ENCODE measurements at places on chromosomes 3 and 15.
A peak's percentile ranks its signal among the peaks of the same experiment; 100 is the strongest.

DNA sequence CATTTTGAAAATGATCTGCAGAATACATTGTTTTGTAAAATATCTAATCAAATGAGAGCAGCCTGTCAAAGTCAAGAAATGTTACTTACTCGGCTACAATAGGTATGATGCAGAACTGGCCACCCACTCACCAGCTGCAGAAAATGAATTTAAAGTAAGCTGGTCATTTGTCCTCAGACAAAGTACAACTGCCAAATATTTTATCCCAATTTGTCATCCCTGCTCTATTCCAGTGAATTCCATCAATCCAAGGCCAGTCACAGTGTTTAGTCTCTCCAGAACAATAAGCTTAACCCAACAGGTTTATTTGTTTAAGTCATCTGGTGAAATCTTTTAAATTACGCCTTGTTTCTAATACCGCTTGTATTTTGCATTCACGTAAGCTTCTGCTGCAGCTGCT, 46.6 kb upstream of the TCF12 start:
- DNase-seq: no peak

- no peak for DNase-seq
These were observed 64.6 kb upstream of the PRR23C start for GRCh38 chr3:139109271-139109670.

GRCh38 chr3:11779626-11780025, 67.1 kb downstream of the TAMM41 start:
- DNase-seq: no peak

DNA sequence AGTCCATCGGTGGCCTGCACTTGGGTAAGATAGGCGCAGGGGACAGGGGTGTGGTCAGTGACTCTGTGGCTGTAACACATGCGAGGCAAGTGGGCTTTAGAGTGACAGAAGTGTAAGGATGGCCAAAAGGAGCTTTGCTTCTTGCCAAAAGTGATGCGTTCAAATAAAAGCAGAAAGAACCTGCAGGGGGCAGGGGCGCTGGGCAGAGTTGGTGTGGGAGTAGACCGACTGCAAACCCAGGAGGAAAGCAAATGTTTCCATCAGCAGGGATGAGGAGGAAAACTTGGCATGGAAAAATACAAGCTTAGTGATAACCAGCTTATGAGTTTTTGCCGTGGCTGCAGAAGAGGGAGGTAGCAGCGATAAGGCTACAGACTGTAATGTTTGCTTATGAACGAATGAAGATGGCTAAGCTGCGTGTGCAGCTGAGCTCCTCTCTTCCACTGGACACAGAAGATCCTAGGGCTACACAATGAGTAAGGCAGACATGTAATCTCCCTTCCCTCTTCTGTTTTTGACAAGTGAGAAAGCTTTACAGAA, 149.4 kb downstream of the WNT5A start:
- DNase-seq: no peak

DNA sequence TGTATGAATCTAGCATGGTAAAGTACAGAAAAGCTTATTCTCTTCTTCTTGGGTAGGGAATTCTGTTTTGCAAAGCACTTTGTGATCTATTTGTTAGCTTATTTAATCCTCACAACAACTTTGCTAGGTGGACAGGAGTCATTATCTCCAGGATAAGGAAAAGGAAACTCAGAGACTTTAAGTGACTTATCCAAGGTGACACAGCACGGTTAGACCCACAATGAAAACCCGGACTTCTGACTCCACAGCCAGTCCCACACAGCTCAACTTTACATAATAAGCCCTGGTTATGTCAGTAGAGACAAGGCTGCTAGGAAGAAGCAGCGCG, 384 bp upstream of the NDUFB4 start:
- DNase-seq: no peak

DNA sequence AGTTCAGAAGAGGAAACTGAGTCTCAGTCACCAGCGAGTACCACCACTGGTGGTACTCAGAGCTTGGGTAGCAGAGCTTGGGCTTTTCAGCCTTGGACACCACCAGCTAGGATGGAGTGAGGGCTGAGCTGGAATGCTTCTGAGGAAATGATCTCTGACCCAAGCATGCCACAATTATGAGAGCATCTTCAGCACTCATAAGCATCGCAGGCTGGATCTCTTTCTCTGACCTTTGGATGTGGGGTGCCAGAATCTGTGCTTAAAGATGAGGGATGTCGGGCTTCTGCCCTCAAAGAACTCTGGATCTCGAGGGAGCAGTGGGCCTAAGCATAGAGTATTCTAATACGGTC, 36.4 kb downstream of the ZNF710 start:
- no peak for DNase-seq

GRCh38 chr15:73628976-73629797, 4.0 kb downstream of the NPTN start:
- no peak for DNase-seq

GRCh38 chr15:28060005-28060404, 39.1 kb downstream of the OCA2 start:
- DNase-seq: no peak

- DNase-seq: no peak
These were observed 23.6 kb upstream of the FMN1 start for GRCh38 chr15:33218071-33218491.

- no peak for DNase-seq
These were observed 23.2 kb downstream of the CAPN7 start for GRCh38 chr3:15229262-15229661.

- no peak for DNase-seq
These were observed 69.9 kb downstream of the NR2E3 start for GRCh38 chr15:71880276-71880675.

- DNase-seq: no peak
These were observed 34.0 kb downstream of the PRKCD start for GRCh38 chr3:53195066-53195450.

GRCh38 chr3:189584645-189585044, 46.5 kb upstream of the TP63 start:
- DNase-seq: no peak

GRCh38 chr3:42666577-42666998, 13.1 kb downstream of the ZBTB47 start:
- no peak for DNase-seq

- DNase-seq: peak; percentile 24
These were observed 122.3 kb downstream of the ATP1B3 start for GRCh38 chr3:141998669-141999290.

GRCh38 chr3:88452228-88452627, 302.5 kb downstream of the C3orf38 start:
- no peak for DNase-seq

GRCh38 chr3:154954757-154955156, 125.4 kb upstream of the MME start:
- DNase-seq: peak; percentile 58

- no peak for DNase-seq
These were observed 216.3 kb downstream of the IGSF11 start for GRCh38 chr3:118818386-118818785.

DNA sequence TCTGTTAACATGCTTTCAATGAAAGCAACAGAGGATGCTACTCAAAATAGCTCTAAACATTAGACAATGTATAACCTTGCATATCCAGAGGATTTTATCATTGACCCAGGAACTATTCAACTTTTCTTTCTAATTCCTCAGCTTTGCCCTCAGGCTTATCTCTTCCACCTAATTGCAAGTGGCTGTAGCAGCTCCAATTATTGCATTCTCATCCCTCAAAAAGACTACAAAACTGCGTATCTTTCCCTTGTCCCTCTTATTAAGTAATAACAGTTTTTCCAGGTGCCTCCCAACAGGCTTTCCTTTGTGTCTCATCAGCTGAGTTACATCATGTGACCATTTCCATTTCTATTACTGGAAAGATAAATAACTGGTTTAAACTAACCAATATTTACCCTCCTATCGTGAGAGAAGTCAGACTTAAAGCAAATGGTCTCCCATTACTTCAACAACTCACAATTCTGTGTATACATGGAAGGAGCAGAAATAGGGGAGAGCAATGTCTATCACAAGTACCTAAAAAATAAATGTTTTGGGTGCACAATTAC, 78.0 kb upstream of the MBNL1 start:
- DNase-seq: no peak

- DNase-seq: no peak
These were observed 195.8 kb downstream of the MTHFS start for GRCh38 chr15:79700951-79701480.

DNA sequence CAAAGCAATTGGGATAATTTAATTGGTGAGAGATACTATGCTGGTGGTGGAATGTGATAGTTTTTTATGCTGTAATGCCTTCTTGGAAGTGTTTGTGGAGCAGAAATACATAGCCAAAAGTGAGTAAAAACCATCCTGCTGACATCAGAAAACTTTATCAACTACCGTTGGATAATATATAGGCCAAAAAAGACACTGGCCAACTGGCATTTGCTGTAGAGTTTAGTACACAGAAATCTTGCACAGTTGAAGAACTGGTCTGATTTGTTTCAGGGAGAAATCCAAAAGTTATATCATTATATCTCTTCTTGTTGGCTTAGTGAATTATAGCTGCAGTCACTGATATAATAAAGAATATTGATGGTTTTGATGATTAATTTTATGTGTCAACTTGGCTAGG, 507 bp upstream of the MINDY4B start:
- no peak for DNase-seq

DNA sequence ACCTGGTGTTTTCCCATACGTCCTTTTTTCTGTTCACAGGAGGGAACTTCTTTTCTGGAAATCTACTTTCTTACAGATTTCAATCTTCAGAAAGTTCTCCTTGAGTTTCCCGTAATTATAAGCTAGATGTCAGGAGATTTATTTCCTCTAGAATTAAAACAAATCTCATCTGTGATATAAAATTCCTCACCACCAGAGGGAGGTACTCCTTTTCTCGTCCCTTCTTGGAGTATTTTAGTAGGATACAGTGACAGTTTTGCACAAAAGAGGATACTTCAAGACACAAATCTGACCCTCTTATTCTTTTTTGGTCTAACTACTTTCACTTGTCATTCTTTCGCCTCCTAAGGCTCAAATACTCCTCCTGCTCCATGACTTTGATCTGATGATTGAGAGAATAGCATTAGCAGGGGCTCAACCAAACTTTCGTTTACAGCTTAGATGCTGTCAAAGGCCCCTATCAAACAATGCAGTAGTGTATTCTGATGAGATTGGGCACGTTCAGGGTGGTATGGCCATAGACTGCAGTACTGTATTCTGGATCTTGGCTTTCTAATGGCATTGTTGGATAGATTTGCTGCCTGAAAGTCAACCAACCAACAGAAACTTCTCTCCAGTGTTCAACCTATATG, 38.0 kb downstream of the TMEM41A start:
- peak; percentile 44 for DNase-seq

DNA sequence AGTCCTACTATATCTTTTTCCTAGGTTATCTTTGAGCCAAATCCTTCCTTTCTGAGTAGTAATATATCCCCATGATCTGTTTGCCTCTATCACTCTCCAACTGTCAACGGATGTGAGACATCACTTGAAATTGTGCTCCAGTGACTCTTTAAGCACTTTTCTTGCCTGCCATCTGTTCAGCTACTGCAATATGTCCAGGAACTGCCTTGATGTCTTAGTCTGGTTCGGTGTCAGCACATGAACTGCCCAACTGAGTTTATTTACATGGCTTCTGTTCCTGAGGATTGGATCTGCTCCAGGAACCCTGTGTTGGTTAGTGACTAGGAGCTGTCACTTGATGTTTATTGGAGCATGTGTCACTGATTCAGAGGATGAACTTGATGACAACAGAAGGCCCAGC, 116.5 kb downstream of the SLC9A9 start:
- no peak for DNase-seq

GRCh38 chr3:102810937-102811336, 376.1 kb downstream of the ZPLD1 start:
- DNase-seq: no peak

DNA sequence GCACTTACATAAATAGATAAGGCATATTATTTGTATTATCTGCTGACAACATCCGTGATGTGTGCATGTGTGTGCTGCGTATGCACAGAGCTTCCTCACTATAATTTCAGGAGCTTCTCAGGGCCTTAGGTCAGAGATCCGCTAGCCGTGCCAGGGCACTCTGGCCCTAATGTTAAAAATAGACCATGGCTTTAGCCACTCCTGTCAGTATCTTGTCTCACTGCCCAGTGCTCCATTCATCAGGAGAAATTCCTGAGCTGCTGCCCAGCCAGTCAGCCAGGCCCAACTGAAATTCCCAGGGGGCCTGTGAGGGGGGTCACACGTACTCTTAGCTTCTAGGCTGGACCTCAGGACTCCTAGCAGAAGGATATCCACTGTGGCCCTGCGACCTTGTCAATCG, 70.0 kb upstream of the ABHD2 start:
- no peak for DNase-seq

- no peak for DNase-seq
These were observed 116.2 kb upstream of the KCNMB2 start for GRCh38 chr3:178420033-178420432.

Data from RKO (cell line).